ENCODE measurements at places on chromosomes 7 and 10.

- no peak for DNase-seq
Measured at GRCh38 chr7:142152076-142152475, 40.6 kb downstream of the MGAM2 start.

DNA sequence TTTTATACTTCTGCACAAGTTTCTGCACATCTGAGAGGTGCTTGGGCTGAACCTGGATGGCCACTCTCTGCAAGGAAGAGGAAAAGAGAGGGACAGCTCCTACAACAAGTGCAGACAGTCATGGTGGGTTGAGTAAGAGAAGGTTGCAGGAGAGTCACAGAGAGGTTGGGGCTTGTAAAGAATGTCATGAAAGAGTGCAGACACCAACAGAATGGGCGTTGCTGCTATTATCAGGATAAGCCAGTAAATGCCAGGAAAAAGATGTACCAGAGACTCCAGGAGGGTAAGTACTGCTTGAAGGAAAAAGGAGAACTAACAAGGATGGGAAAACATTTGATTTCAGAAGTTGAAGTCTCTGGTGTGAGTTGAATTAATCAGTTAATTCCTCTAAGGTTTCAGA, 77.8 kb upstream of the NRP1 start:
- no peak for DNase-seq

DNA sequence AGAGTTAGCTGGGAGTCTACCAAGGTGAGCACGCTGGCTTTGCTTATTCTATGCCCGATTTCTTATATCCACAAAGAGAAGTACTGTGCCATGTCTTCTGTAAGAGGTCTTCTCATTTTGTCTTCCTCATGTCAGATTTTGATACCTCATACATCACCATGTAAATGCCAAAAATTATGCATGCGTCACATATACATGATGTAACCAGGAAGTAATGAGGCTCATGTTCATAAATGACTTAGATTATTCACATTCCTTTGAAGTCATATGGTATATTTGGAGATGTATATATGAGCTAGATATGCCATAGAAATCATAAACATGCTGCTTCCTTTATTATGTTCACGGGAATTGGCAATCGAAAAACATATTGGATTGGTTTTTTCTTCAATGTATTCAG, 97.7 kb upstream of the CELF2 start:
- peak; percentile 50 for DNase-seq

DNA sequence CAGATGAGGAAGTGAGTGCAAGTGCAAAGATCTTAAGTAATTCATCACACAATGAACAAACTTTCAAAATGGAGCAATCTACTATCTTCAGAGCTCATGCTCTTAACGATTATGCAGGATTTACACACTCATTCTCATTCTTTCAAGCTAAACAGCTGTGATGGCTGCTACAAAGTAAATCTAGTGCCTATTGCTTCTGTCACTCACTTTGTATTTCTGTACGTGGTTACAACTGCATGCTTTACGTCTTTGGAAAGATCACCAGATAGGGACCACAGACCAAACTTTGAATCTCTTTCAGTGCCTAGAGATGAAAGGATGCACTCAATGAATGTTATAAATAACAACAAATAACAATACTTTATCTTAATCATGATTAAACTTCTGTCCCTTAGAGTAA, 194.6 kb downstream of the MAGI2 start:
- no peak for DNase-seq

DNA sequence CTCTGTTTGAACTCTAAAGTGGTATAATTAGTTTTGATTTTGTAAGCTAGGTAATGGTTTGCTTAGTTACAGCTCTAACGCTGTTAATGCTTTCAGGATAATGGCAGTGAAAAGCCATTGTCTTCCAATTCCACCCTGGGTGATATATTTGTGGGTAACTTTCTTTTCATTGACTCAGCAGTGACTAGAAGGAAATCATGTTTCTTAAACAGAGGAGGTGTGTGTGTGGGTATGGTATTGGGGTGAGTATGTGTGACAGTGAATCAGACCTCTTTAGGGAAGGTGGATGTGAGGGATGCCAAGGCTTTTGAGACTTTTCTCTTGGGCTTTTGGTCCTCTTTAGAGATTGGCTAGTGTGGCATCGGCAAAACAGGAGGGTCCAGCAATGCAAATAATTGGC, 13.6 kb downstream of the ENTPD7 start:
- no peak for DNase-seq

DNA sequence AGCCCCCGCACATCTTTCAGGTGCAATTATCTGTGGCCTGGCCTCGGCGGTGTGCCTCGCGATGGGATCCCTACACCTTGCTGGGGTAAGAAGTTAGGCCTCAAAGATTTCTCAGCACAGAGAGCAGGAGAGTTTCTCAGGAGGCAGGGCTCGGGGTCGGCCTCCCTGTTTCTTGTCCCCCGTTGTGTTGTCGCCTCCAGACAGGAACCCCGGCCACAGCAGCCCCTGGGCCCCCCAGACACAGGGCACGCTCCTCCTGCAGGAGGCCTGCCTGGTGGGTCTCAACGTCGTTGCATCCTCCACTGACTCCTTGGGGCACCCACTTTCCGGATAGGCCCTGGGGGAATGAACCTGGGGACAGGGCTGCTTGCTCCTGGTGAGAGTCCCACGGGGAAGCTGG, 229.1 kb upstream of the SHH start:
- no peak for DNase-seq

- peak; percentile 79 for DNase-seq
Measured at GRCh38 chr7:34107276-34107675, 201.9 kb downstream of the BMPER start.

DNA sequence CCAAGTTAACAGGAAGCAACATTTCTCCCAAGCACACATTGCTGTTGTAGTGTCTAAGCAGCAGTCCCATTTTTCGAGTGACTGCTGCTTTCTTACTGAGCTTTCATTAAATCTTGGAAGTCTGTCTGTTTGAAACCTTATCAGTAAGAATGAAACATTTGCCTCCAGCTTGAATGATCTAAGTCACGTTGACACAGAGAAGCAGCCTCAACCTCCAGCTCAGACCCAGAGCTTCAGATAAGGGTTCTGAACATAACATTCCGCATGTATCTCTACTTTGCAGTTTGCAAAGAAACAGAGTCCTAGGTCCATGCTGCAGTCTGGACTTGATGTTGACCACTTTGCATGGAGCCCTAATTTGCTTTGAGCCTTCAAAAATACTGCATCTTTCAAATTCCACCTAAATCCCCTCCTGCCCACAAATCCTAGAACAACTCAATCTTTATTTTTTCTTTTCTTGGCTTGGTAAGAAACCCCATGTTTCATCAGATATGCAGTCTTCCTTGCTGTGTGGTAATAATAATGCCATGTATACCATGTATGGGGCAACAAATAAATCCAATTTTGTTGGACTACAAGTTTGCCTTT, 698.7 kb upstream of the IGFBP3 start:
- no peak for DNase-seq

DNA sequence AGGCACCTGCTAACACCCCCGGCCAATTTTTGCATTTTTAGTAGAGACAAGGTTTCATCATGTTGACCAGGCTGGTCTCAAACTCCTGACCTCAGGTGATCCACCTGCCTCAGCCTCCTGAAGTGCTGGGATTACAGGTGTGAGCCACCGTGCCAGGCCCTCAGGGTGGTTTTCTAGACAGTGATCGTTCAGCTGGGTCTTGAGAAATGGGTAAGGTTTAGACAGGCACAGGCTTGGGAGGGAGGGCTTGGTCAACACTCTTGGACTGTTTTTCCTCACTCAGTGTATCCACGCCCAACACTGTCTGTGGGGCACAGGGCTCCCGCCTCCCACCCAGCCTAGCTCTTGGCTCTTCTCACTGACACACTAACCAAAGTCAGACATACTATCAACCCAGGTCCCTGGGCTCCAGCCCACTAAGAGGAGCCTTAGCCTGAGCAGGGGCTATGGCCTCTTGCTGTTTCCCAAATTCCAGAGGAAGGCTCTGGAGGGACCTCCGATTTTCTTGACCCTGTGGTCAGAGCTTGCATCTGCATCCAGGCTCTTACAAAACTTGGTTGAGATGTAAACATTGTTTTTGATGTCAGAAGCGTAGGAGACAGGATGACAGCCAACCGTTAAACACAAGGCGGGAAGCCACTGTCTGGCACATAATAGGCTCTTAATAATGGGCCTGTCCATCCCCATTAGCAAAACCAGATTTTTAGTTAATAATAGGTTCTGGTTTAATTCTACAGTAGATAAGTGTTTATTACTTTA, 143.9 kb downstream of the PRKAG2 start:
- DNase-seq, result no peak

GRCh38 chr10:77661674-77662073, 24.1 kb upstream of the KCNMA1 start:
- DNase-seq, result no peak

- DNase-seq, result no peak
Measured at GRCh38 chr10:121043124-121043849, 192.1 kb downstream of the WDR11 start.

Measured in fibroblast of upper back skin (primary cell).